ENCODE measurements at places on chromosomes 6 and 20.

GRCh38 chr20:32017711-32018251 lies 7.5 kb downstream of the CCM2L start:
- DNase-seq: peak; percentile 89

DNA sequence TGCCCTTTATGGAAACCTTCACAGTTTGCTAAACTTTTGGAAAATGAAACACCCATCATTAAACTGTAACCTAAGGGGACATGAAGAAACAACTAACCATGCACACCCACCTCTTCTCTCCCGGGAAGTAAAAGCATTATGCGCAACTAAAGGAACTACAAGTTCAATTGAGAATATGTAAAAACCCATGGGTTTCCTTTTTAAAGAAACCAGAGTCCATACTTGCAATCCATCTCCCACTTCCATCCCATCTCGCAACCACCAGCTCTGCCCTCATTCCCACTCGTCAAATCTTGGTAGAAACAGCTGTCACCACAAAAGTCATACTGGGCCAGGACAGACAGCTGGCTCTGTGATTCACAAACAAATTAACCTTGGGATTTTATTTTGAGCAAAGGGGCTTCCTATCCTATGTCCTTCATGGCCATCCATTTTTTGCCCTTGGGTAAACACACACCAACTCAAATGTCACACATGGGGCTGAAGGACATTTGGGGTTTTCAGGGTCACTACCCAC lies 81.5 kb downstream of the HAO1 start:
- no peak for DNase-seq

DNA sequence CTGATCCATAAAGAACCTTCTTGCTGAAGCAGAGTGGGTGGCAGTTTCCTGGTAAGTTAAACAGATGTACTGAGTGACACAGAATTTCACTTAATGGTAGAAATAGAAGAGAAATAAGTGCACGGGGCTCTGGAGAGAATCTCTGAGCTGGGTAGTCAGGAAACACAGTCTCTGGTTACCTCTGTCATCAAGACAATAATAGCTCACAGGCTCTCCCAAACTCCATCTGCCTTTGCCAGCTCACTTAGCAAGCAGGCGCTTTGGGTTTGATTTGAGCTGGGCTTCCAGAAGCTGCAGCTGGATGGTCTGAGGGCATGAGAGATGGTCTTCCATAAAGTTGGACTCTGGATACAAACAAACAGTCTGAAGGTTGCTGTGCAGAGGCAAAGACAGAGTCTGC lies 39.6 kb upstream of the PRSS35 start:
- no peak for DNase-seq

- DNase-seq: no peak
These were observed 261.2 kb downstream of the PHACTR1 start for GRCh38 chr6:12977806-12978205.

DNA sequence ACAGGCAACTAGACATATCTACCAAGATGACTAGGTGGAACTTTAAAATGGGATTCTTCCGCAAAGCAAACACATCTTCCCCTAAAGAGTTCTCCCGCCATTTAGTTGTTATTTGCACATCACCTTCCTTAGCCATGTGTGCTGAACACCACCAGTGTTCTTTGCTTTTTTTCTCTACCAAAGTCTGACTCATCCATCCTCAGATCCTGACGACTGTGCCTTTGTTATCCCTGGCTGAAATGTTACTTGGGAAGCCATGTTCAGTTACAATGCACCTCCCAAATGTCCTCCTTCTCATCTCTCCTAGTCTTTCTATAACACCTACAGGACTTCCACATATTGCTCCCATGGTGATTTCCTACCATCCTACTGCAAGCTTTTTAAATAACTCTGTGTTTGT lies 593.5 kb upstream of the ARID1B start:
- DNase-seq: no peak

GRCh38 chr6:4103929-4104328 lies 25.0 kb upstream of the FAM217A start:
- DNase-seq: no peak

- DNase-seq: no peak
These were observed 166.0 kb downstream of the DLL1 start for GRCh38 chr6:170124836-170125235.

DNA sequence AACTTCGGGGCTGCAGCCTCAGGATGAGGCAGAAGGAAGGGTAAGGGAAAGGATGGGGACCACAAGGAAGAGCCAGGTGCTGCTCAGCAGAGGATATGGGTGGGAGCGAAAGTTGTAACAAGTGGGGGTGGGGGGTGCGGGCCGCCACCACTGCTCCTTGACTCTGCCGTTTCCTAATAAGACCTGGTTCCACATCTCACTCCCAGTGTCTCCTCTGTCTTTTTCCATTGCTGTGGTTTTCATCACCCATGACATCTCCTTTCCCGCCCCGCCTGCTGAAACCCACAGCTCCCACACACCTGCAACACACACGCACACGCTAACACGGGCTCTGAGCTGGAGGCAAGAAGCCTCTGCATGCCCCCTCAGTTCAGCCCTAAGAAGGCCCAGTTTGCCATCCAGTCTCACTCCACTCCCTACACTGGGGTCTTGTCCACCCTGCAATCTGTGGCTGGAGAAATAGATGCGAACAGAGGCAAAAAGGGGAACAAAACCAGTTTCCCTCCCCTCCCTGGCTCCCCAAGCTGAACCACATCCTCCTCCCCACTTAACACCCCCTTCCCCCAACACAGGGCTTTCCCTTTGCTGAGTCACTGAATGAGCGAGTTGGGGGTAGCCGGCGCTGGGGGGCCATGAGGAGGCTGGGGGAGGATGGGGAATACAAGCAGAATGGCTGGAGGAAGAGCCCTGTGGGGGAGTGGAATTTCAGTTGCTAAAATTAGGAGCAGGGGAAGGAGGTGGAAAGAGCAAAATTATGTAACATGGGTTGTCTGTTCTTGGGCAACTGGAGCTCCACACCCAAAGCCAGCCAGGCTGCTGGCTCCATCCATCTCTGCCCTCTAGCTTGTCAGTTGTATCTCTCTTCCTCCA lies 11.5 kb downstream of the NFKBIL1 start:
- DNase-seq: no peak

DNA sequence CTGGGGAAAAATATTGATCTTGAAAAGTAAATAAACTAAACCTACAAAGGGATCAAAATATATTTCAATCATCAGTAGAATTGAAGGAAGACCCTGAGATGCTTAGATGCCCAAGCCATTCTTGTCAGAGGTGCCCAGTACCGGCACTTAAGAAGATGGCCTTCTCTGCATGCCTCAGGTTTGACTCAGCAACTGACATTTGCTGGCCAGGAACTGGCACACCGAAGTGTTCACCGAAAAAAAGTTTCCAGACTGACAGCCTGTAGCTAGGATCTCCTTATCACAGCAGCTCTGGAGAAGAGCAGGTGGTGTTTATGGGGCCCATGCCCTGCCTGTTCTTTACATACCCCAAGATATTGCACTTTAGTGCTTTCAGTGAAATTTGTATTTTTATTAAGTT lies 203.2 kb downstream of the MOXD1 start:
- DNase-seq: no peak

DNA sequence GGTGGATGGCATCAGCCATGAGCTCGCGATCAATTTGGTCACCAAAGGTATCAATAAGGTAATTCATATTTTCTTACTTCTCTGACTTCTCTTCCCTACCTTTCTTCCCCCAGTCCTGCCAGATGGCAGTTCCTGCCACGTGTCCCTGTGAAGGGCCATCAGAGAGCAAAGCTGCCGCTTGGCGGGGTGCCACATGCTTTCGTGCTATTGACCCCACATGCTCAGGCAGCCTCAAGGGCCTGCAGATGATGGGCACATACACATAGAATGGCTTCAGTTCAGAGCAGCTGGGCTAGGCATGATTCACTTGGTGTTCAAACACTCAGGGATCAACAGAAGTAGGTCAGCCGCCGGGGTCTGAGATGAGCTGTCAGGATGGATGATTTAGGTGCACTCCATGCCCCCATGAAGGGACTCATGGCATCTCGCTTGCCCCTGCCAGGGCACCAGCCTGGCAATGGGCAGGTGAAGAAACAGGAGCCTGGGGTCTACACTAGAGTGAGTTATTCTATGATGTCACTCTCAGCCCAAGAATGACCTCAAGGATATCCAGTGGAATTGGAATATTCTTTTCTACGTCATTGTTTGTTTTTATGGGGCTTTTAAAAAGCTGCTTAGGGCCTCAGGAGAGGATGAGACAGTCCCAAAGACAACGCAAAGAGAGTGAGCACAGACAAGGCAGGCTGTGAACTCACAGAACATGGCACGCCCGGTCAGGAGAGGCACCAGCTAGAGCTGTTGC lies 25.5 kb downstream of the BANF2 start:
- no peak for DNase-seq

DNA sequence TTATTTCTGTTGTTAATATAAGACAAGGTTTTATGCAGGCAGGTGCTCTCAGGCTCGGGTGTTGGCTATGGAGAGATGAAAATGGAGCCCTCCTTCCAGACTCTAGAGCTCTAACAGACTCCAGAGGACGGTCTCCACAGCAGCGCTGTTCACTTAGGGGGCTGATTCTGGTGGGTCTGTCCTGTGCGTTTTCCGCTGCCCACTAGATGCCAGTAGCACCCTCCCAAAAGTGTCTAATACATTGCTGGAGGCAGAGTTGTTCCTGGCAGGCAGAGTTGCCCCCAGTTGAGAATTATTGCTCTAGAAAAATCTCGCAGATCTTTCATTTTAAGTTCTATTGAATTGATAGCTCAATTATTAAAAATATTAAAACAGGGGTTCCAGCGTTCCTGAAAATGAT lies 109.9 kb downstream of the MAP3K4 start:
- DNase-seq: no peak

GRCh38 chr6:87922947-87923330 lies 124.7 kb upstream of the SPACA1 start:
- no peak for DNase-seq

- peak; percentile 57 for DNase-seq
These were observed at the start of gene GNMT for GRCh38 chr6:42960243-42961019. GNMT (plus strand) TSS chr6:42960754; CDS start chr6:42960768, 14 bp downstream.

DNA sequence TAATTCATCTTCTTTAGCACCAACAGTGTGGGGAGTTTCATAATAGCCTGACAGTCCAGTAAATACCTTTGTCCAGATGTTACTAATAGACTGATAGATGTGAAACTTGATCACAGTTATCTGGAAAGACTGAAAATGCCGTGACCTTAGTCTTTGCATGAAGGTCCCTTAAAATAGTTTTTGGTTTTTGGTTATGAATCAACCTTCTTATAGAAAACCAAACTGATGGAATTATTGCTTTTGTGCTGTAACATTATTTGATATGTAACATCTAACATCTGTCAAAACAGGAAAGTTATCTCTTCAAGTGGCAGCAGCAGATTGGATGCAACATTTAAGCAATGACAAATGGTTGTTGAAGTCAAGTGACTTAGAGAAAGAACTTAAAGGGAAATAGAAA lies 190.4 kb downstream of the DOK5 start:
- DNase-seq: no peak

GRCh38 chr6:4018924-4019236 lies 60.1 kb downstream of the FAM217A start:
- no peak for DNase-seq

DNA sequence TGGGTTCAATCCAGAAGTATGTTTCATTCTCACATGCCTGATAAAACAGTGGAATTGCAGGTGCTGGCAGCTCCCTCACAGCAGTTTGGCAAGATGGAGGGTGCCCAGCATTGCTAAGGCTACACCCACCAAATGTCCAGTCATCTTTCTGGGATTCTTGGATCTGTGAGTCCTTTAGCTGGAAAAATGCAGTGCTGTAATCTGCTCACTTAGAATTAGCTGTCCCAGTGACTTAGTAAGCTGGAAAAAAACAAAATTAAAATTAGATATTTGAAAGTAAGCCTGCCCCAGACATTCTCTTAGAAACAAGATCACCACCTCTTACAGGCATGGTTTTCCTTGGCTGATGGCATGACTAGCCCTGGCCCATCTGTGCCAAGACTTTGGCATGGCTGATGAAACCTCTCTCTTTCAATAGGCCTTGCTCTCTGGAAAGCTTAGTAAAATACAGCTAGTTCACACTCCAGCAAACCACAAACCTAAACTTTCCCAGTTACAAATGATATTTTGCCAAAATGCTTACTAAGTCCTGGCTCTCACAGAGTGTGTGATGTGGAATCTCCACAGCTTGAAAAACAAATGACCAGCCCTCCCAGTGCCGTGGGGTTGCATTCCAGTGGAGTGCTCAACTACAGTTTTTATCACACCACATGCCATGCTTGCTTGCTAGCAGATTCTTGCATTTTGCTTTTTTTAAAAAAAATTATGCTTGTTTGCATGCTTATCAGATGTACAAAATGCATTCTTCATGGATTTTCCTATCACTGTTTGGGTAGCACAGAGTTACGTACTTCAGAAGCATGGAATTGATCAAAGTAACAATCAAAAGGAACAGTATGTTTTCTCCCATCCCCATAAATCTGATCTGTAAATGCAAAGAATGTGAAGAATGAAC lies 261.5 kb downstream of the EYA4 start:
- no peak for DNase-seq

GRCh38 chr6:46191961-46192360 lies 21.2 kb upstream of the ENPP5 start:
- no peak for DNase-seq

- no peak for DNase-seq
These were observed 112.0 kb downstream of the BACH2 start for GRCh38 chr6:90184334-90185298.

DNA sequence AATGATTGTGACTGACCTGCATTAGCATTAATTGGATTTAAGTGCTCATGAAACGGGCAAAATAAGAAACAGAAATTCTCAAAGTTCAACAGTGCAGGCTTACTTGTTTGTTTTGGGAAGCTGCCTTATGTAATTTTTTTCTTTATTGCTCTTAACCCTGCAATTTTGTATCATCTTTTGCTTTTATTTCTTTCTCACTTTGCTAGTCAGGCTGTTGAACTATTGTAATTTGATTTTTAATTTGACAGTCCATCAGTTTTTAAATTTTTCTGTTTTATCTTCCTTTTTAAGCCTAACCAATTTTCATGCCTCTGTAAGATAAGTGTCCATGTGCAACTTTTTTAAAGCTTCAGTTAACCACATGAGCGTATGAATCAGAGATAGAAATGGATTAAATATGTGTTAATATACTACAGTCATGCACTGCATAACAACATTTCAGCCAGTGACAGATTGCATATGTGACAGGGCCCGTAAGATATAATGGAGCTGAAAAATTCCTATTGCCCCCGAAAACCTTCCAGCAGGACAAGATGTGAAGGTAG lies 44.6 kb downstream of the PEX7 start:
- DNase-seq: no peak

- no peak for DNase-seq
These were observed 134.3 kb upstream of the B3GAT2 start for GRCh38 chr6:71091167-71091566.

- DNase-seq: no peak
These were observed 12.1 kb downstream of the CEP85L start for GRCh38 chr6:118639054-118639964.

DNA sequence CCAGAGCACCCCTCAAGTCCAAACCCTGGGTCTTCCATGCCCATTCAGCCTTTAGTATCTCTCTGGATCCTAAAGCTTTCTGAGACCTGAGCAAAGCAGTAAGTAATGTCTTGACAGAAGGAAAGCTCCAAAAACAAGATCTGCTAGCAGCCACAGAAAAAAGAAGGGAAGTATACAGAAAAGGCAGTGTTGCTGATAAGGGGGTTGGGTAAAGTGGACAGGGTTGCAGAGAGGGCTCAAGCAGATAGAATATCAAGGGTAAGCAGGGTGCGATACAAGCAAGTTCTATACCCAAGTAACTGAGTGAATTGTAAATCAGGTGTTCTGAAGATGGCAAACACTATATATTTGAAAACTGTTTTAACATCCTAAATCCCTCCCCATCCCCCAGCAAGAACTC lies 113.4 kb upstream of the CARMIL1 start:
- DNase-seq: peak; percentile 76

Measured in NCI-H748 treated with DMSO at 0.1 percent for 48 hours (cell line).